ENCODE measurements at places on chromosomes 11 and 22. TPM values are rescaled to one million over a fixed set of nuclear protein-coding genes. Genes with fewer than 3 reads are reported as not detected.

Gene ATG16L2
- 6.4 TPM for polyA plus RNA-seq

Gene C11orf52
- polyA plus RNA-seq = not detected

DNA sequence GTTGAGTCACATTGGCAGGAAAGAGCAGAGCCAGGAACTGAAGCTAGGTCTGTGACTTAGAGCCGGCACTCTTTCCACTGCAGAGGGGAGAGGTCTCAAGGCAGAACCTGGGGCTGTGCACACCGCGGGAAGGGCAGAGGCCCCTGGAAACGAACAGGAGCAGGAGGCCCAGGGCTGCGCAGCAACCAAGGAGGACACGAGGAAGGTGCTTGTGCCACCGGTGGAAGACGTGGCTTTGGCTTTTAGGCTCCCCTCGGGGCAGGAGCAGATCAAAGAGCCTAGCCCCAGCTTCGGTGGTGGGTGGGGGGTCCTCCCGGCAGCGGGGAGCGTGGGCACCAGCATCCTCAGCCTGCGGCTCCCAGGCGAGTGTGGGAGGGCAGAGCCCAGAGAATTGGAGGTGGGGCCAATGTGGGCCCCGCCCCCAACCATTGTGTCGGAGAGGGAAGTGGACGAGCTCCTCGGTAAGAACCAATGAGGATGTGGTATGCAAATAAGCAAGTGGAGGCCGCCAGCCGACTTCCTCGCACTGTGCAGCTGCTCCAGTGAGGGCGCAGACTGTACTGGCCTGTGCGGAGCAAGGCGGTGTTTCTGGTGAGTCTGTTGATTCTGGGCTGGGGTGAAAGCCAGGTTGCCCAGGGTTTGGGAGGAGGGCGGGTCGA, at the start of gene CCDC116:
Gene CCDC116 (plus strand): TSS at position 524 of the 659 bp plus-strand sequence. CDS start 422 bp downstream, outside the sequence.
- DNase-seq = no peak

GRCh38 chr11:119415966-119416365, 7.0 kb downstream of the THY1 start:
- DNase-seq = no peak

Gene MMP13
- not detected for polyA plus RNA-seq

DNA sequence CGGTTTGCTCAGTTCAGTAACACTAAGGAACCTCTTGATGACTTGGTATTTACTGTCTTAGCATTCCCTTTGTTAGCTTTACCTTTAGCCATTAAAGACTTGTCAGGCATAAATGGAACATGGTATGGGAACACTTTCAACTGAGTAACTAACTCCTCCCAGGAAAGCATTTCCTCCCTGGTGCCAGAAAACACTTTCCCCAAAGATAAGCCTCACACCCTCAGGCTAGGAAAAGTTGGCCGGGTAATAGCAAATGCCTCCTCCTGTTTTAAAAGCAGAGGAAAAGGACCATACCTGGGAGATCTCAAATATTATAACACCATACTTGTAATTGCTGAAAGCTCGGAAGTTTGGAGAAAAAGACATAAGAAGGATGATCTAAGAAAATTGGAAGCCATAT, 12.0 kb downstream of the KCNJ11 start:
- DNase-seq = no peak

GRCh38 chr11:8082391-8083087, 1.5 kb downstream of the TUB start:
- DNase-seq = no peak

DNA sequence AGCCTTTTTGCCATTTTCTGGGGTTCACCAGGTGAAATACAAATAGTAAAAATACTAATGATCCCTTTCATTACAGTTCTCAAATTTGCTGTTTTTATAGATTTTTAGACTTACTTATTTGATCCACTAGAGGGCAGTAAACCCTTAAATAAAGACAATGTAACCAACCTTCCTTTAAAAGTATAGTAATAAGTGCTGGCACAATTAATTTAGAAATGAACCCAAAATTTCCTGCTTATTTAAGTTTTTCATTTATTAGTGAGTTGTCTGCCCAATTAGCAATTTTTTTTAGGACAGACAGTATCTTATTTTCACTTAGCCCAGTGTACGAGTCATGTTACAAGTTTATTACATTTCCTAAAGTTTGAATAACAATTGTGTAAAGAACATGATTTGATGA, 4.7 kb downstream of the DDIAS start:
- DNase-seq = peak; percentile 12

Gene THY1
- polyA plus RNA-seq = 16.5 TPM

GRCh38 chr11:125341676-125342075, 154.4 kb downstream of the FEZ1 start:
- no peak for DNase-seq

GRCh38 chr11:45239733-45240132, 46.4 kb downstream of the SYT13 start:
- DNase-seq = no peak

- DNase-seq = no peak
These were observed 62.5 kb upstream of the OR4B1 start for GRCh38 chr11:48154151-48154550.

- DNase-seq = no peak
These were observed 666.6 kb downstream of the CNTN5 start for GRCh38 chr11:99687320-99687719.

DNA sequence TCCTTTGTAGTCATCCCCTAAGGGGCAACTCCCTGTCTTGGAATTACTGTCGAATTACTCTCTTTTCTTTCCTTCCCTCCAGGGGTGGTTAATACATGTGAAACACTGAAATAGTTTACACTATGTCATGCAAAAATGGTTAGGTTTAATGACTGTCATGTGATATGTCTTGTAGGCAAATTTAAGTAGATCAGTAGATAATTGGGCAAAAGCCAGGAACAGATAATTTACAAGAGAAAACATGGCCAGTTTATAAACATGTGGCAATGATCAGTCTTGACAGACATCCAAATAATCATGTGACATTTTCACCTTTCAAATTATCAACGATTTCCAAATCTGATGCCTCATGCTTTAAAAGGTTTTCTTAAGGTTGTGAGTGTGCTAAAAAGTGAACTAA, 3.9 kb downstream of the VWA5A start:
- no peak for DNase-seq

- DNase-seq = no peak
These were observed 9.4 kb downstream of the TUG1 start for GRCh38 chr22:30978304-30978962.

Gene OR6T1
- not detected for polyA plus RNA-seq

Gene OR4C12
- not detected for polyA plus RNA-seq

DNA sequence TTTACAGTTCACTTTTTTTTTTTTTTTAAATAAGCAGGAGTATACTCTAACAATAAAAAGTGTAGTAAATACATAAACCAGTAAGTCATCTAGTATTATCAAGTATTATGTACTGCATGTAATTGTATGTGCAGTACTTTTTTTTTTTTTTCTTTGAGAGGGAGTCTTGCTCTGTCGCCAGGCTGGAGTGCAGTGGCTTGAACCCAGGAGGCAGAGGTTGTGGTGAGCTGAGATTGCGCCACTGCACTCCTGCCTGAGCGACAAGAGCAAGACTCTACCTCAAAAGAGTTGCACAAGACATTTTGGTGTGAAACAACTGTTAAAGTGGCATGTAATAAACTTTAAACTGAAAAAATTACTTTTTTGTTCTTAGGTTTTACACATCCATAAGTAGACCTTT, 16.7 kb downstream of the BCL2L13 start:
- no peak for DNase-seq
